CD4-positive, alpha-beta T cell treated with Interleukin-6 at 100 ng/mL for 8 hours (primary cell): ENCODE measurements at places on chromosomes 5 and 9.

- DNase-seq: no peak
These were observed 762.7 kb downstream of the TLE1 start for GRCh38 chr9:80926611-80927010.

- DNase-seq: no peak
These were observed 237.0 kb downstream of the TENT4A start for GRCh38 chr5:6950250-6950649.

GRCh38 chr9:5976674-5977397, 38.6 kb downstream of the RANBP6 start:
- DNase-seq: no peak

- DNase-seq: no peak
These were observed 41.3 kb upstream of the S1PR3 start for GRCh38 chr9:88949961-88950340.

DNA sequence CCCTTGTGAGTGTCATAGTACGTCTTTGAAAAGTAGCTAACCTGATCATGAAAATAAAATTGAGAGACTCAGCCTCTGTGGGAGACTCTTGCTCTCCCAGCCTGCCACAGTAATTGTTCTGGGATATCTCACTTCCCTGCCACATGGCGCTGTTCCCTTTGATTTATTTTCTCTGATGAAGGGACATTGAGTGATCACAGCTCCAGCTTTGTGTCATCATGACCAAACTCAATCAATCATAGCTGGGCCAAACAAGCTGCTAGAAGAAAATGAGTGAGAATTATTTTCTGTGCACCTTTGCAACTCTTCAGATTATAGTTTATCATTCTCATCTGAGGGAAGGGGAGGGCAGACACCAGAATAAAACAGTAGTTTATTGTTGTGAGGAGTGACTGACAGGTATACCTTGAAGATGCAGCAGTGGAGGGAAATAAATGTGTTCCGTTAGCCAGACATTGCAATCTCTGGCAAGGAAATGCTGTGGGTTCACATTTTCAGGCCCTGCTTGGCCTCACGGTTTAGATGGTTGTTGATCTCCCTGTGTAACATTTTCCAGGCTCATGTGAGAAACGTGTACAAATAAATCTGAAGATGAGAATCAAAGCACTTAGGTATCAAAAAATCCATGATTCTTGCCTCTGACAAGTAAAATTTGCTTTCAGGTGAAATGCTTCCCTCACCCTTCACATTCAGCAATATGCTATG, 174.7 kb upstream of the FBXL17 start:
- DNase-seq: no peak

DNA sequence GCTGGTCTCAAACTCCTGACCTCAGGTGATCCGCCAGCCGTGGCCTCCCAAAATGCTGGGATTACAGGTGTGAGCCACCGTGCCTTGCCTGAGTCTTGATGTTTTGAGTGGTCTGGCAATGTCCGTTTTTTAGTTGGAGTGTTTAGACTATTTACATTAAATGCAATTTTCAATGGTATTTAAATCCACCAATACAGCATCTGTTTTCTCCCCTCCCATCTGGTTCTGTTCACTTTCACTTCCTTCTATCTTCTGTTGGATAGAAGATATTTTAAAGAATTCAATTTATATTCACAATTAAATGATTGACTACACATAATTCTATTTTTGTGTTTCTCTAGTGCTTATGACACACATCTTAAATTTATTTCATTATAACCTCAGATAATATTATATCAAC, 26.0 kb upstream of the PCAT7 start:
- DNase-seq: no peak

DNA sequence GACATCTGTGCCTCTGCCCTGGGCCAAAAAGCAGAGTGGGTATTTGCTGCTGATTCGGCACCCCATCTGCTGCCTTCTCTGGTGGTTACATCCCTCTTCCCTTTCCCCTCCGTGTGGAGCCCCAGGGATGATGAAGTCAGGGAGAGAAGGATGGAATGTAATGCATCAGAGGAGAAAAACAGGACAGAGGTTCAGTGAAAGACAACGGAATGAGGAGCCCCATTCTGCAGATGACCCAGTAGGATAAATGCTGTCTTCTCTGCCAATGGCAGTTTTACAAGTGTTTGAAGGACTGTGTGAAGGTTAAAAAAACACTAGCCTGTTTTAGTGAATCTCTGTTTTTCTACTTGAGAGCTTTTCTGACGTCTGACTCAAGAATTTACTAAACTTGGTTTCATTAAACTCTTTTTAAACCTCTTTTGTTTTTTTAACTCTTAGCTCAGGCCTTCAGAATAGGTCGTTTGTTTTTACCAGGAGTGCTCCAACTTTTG, 86.3 kb downstream of the NLN start:
- DNase-seq: no peak

- no peak for DNase-seq
These were observed 17.5 kb downstream of the TNIP1 start for GRCh38 chr5:151063142-151063989.

DNA sequence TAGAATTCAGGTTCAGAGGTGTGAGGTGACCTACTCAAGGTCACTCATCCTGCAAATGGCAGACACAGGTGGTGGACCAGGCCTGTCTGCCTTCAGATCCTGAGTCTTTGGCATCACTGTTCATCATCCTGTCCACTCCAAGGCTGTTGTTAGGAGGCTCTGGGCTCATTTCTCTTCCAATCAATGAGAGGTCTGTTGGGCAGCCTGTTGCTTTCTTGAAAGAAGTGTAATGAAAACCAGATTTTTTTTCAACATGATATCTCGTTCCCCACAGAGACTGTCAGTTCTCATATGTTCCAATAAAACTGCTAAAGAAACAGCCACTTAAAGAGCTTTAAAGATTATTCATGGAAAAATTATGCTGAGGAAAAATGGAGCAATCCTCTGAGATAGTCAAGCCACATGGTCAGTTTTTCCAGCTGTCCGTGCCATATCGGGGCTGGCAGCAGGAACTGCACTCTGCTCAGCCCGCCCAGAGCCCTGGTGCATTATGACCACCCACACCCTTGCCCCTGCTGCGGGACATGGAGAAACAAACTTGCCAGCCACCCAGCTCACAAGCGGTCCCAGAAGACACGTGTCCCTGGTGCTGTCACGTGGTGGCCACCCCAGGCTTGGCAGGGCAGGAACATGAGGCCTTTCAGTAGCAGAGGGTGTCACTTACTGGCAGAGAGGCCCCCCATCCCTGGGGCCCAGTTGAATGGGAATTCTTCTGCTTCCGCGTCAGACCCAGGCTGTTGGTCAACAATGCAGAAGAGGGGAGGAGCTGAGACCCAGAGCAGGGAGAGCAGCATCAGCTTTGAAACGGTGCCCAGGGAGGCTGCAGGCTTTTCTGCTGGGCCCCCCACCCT, 63.7 kb upstream of the ANGPTL2 start:
- no peak for DNase-seq

GRCh38 chr5:90563108-90563507, 4.5 kb downstream of the ADGRV1 start:
- DNase-seq: no peak
